Naive thymus-derived CD8-positive, alpha-beta T cell (primary cell): ENCODE measurements at places on chromosomes 3 and 15. TPM values are rescaled to one million over a fixed set of nuclear protein-coding genes. Genes with fewer than 3 reads are reported as not detected.
A peak's percentile ranks its signal among the peaks of the same experiment; 100 is the strongest.

DNA sequence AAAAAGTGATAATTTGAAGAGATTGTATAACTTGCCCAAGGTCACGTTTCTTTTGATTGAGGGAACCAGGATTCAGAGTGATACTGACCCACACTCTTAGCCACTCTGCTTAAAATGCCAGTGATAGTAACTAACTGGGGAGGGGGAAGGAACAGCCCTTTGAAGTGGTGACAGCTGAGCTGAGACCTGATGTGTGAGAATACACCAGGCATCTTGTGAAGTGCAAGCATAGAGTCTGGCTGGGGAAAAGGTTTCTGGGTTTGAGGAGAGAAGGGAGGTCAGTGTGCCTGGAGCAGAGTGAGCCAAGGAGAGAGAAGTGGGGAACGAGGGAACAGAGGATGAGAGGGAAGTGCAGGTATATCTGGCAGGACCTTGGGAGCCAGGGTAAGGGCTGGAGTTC is 35.4 kb upstream of the SCAANT1 start:
- no peak overlapping the region for H3K27ac ChIP-seq
- no peak for DNase-seq
- peaks cover 2% of the 10 kb centered on the region for H3K36me3 ChIP-seq
- no peaks in the 10 kb centered on the region for H3K27me3 ChIP-seq

- no peaks in the 10 kb centered on the region for H3K4me1 ChIP-seq
- H3K27me3 ChIP-seq: no peaks in the 10 kb centered on the region
- DNase-seq: no peak
- no peak overlapping the region for H3K27ac ChIP-seq
Measured at GRCh38 chr15:49644364-49644794, 23.5 kb downstream of the DTWD1 start.

DNA sequence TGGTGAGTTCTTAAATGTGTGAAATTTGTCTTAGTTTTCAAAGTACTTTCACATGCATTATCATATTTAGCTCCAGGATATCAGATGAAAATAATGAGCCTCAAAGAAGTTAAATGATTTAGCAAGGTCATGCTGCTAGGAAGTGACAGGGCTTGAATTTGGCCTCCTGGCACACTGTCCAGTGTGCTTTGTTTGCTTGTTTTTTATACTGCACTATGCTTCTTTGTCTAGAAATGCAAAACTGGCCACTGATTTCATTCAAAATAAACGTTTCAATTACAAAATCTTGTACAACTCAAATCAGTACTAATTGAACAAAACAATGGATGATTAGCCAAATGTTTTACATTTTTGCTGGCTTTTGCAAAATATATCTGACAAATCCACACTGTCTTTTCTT is 583.3 kb upstream of the CBLB start:
- no peak overlapping the region for H3K4me3 ChIP-seq
- H3K27ac ChIP-seq: no peak overlapping the region
- no peaks in the 10 kb centered on the region for H3K4me1 ChIP-seq
- no peak for DNase-seq
- H3K36me3 ChIP-seq: no peaks in the 10 kb centered on the region
- no peaks in the 10 kb centered on the region for H3K27me3 ChIP-seq

GRCh38 chr3:43096761-43097160 is 9.1 kb downstream of the POMGNT2 start:
- no peak overlapping the region for H3K4me3 ChIP-seq
- H3K36me3 ChIP-seq: no peaks in the 10 kb centered on the region
- no peaks in the 10 kb centered on the region for H3K27me3 ChIP-seq
- no peak for DNase-seq
- H3K4me1 ChIP-seq: peaks cover 5% of the 10 kb centered on the region
- no peak overlapping the region for H3K27ac ChIP-seq

The ACP3 gene
- total RNA-seq: not detected

The FBXL22 gene
- total RNA-seq: 2.7 TPM

The TLNRD1 gene
- total RNA-seq: 19.6 TPM

DNA sequence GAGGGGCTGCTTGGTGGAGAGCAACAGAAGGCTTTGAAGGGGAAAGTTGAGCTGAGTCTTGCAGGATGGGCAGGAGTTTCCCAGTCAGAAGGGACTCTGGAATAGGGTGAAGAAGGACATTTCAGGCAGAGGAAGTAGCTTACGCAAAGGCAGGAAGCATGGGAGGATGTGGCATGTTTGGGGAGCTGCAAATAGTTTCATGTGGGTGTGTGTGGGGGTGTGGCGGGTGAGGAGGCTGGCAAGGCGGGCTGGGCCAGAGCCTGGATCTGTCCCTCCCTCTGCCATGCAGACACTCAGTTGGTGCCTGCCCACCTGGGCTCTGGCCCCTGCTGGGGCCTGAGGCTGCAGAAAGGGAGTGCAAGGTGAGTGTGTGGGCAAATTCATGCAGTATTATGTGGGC is 10.4 kb downstream of the TEX264 start:
- DNase-seq: peak; percentile 37
- H3K4me1 ChIP-seq: peaks cover 96% of the 10 kb centered on the region
- peak overlapping the region; percentile 72 for H3K4me3 ChIP-seq
- no peaks in the 10 kb centered on the region for H3K36me3 ChIP-seq
- H3K27me3 ChIP-seq: no peaks in the 10 kb centered on the region

- DNase-seq: no peak
- peaks cover 32% of the 10 kb centered on the region for H3K27me3 ChIP-seq
- no peak overlapping the region for H3K27ac ChIP-seq
- H3K36me3 ChIP-seq: no peaks in the 10 kb centered on the region
Measured at GRCh38 chr3:148938306-148938705, 53.0 kb upstream of the GYG1 start.

The AMIGO3 gene
- total RNA-seq: 1.1 TPM

DNA sequence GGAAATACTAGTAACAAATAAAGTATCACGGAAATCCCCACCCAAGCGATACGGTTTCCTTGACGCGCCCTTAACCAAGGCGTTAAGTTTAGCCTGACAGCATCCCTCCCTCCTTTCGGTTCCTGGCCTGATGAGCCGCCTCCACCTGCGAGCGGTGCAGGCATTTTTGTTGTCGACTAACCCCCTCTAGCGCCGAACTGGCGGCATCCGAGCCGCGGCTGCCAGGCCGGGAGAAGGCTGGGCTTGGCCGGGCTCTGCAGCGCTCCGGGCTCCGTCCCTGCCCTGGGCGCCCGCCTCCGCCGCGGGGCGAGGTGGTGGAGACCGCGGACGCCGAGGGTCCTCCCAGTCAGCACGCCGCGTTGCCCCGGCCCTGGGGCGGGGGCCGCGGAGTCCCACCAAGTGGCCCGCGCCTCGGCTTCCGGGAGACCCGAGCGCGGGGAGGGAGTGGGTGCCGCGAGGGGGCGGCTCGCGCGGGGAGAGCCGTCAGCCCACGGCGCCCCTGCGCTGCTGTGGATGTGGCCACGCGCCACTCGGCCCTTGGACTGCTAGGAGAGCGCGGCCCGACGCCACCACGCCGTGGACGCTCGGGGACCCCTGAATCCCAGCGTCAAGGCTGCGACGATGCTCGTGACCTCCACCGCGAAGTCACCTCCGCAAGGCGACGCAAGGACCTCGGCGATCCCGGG is 1.1 kb upstream of the EPHA6 start:
- H3K27me3 ChIP-seq: peaks cover 17% of the 10 kb centered on the region
- H3K4me1 ChIP-seq: peaks cover 4% of the 10 kb centered on the region
- H3K4me3 ChIP-seq: peak overlapping the region; percentile 49
- no peak for DNase-seq
- H3K36me3 ChIP-seq: no peaks in the 10 kb centered on the region

GRCh38 chr3:109225516-109225915 is 89.0 kb downstream of the C3orf85 start:
- peaks cover 5% of the 10 kb centered on the region for H3K27me3 ChIP-seq
- H3K36me3 ChIP-seq: no peaks in the 10 kb centered on the region
- no peaks in the 10 kb centered on the region for H3K4me1 ChIP-seq
- H3K4me3 ChIP-seq: no peak overlapping the region

The GHSR gene
- total RNA-seq: not detected

DNA sequence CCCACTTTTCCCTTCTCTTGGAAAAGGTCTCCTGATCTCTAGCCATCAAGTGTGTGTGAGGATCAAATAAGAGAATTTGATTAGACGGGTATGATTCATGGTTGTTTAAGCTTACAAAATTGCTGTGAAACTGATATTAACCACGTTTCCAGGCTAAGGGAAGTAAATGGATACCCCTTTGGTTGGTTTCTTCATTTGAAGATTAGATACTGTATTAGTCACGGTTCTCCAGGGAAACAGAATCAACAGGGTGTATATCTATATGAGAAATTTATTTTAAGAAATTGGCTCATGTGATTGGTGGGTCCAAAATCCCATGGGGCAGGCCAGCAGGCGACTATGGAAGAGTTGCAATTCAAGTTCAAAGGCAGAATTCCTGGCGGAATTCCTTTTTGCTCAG is 112.7 kb upstream of the SELENOK start:
- no peak overlapping the region for H3K4me3 ChIP-seq
- peaks cover 10% of the 10 kb centered on the region for H3K27me3 ChIP-seq
- DNase-seq: no peak
- H3K36me3 ChIP-seq: no peaks in the 10 kb centered on the region
- H3K27ac ChIP-seq: no peak overlapping the region

The DCLK3 gene
- total RNA-seq: not detected

GRCh38 chr3:105364128-105364527 is 2.6 kb upstream of the ALCAM start:
- DNase-seq: no peak
- H3K27ac ChIP-seq: no peak overlapping the region
- H3K4me3 ChIP-seq: no peak overlapping the region
- H3K4me1 ChIP-seq: peaks cover 21% of the 10 kb centered on the region

- H3K4me3 ChIP-seq: no peak overlapping the region
- peaks cover 10% of the 10 kb centered on the region for H3K36me3 ChIP-seq
- H3K27me3 ChIP-seq: peaks cover 13% of the 10 kb centered on the region
- H3K27ac ChIP-seq: no peak overlapping the region
Measured at GRCh38 chr15:34693053-34693744, 61.6 kb downstream of the GJD2 start.

- no peaks in the 10 kb centered on the region for H3K27me3 ChIP-seq
- DNase-seq: no peak
- no peak overlapping the region for H3K27ac ChIP-seq
- H3K4me3 ChIP-seq: no peak overlapping the region
- peaks cover 29% of the 10 kb centered on the region for H3K4me1 ChIP-seq
Measured at GRCh38 chr3:32280262-32280910, 41.9 kb downstream of the CMTM8 start.

DNA sequence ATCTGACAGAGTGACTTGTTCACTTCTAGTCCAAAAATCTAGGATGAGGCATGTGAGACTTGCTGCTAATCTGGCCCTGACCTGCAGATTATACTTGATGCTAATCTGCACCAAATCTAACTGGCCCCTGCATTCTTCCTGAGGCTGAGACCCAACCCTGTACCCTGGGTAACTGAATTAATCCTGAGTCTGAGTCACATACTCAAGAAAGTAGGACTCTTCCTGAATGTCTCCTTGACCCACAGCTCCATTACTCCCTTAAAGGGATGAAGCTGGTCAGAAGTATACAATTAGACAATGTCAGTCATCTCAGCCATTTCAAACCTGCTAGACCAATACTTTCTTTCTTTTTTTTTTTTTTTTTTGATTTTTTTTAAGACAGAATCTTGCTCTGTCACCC is 25.5 kb downstream of the PTPN9 start:
- no peak overlapping the region for H3K27ac ChIP-seq
- H3K4me1 ChIP-seq: peaks cover 10% of the 10 kb centered on the region
- H3K36me3 ChIP-seq: no peaks in the 10 kb centered on the region
- no peak overlapping the region for H3K4me3 ChIP-seq
- no peak for DNase-seq
- H3K27me3 ChIP-seq: no peaks in the 10 kb centered on the region

- no peak overlapping the region for H3K27ac ChIP-seq
- DNase-seq: no peak
- H3K27me3 ChIP-seq: no peaks in the 10 kb centered on the region
- H3K4me3 ChIP-seq: no peak overlapping the region
Measured at GRCh38 chr15:62966294-62967078, 76.1 kb upstream of the TPM1 start.
